ENCODE measurements at places on chromosomes 7 and 10.

GRCh38 chr7:45389073-45389872 is 184.9 kb upstream of the ADCY1 start:
- no peak for DNase-seq

GRCh38 chr7:21146642-21147423 is 281.1 kb upstream of the SP4 start:
- DNase-seq: no peak

- DNase-seq: no peak
Measured at GRCh38 chr7:123872908-123873307, 27.9 kb downstream of the HYAL4 start.

DNA sequence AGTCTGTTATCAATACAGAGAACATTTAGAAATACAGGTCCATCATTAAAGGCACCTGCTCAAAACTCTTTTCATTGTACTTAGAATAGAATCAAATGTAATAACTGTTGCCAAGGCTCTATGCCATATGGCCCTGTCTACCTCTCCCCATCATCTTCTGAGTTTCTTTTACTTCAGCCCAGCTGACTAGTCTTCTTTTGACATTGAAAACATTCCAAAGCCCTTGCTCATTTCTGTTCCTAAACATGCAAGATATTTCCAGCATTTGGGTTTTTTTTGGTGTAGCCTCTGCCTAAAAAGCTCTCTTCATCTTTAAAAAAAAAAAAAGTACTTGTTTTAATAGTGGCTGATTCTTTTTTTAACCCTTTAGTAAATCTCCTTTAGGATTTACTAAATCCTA is 165.5 kb upstream of the SMIM30 start:
- peak; percentile 55 for DNase-seq

- no peak for DNase-seq
Measured at GRCh38 chr10:129441372-129442009, 25.6 kb upstream of the MGMT start.

DNA sequence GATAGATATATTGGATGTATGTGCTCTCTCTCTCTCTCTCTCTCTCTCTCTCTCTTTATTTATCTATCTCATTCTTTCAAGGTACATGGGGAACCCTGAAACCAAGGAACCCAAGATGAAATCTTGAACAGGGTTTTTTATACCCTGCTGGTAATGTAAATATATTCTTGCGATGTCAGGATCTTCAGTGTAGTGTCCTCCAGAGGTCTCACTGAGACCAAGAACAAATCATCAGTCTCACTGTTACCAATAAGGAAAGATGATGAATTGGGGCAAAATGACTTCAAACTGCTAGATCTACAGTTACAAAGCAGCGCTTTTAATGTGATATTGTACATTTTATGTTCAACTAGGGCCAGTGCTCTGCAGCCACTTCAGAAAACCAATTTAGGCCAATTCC is 423.5 kb downstream of the ANKRD7 start:
- DNase-seq: no peak

- no peak for DNase-seq
Measured at GRCh38 chr10:7038416-7038815, 372.4 kb downstream of the SFMBT2 start.

DNA sequence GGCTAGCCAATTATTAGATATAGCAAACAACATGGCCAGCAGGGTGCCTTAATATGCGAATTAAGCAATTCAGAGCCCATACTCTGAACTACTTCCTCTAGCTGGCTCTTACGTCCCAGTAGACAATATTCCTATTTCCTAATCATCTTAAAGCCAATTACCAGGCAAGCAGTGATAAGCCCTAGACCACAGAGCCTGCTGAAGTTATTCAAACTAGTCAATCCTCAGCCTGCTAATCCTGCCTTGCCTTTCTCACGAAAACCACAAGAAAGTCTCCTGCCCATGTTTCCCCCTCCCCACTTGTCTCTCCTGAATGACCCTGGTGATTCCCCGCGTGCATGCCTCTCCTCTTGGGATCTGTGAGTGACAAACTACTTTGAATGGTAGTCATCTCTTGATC is 86.8 kb upstream of the CACNA2D1 start:
- no peak for DNase-seq

GRCh38 chr7:158358926-158359645 is 228.5 kb downstream of the PTPRN2 start:
- no peak for DNase-seq

DNA sequence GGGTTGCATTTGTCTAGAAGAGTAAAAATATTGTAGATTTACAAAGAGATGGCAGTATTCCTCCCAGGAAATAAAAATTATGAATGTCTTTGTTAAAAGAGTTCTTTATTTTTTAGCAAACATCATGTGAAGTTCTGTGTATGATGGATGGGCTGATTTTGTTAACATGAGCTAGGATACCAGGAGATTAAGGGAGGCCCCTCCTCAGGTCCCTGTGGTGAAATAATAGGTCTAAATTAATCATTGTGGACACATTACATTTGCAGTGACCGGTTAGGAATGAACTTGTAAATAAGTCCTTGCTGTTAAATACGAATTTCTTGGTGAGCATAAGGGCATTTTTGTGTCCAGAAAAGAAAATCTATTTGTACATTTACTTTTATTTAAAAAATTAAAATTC is 339.4 kb upstream of the PHF14 start:
- no peak for DNase-seq

DNA sequence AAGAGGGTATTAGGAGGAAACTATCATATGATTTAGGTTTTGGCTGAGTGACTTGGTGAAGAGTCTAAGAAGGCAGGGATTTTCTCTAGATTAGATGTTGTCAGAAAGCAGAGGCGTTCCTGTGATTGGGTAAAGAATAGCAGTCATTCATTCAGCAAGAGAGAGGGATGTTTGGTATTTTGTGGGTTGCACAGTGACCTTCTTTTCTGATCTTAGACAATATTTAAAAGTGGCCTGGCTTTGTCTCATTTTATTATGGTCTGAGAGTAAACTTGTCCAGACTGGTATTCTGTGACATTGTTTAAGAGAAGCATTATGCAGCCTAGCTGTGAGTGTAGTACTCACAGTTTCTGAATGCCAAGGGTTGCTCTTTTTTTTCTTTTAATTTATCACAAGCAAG is 18.5 kb downstream of the HYAL4 start:
- no peak for DNase-seq

DNA sequence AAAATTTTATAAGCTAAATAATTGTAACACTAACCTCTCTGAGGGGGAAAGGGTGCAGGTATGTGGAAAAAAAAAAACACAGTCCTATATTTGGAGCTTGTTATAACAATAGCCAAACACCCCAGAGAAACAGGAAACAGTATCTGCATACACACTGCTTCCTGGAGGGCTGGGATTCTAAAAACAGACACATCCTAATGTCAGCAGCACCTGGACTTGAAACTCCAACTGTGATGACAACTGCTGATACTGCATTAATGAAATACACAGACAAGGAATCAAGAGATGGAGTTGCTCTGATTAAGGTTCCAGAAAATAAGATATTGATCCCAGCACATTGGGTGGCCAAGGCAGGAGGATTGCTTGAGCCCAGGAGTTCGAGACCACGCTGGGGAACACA is 9.3 kb downstream of the DAGLB start:
- DNase-seq: no peak

DNA sequence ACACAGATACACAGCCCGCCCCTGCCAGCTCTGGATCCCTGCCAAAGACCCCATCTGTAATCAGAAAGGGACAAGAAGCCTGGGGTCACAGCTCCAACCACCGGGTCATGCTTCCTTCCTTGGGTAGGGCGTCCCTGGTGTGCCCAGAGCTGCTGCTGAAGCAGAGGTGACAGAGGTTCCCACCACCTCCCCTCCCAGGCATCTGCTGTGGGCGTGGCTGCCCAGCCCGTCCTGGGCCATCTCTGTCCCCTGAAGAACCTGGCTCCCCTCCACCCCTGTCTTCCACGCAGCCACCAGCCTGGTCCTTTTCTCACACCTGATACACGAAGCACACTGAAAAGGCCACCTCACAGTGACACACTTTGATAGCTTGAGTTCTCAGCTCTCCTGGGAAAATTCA is 38.2 kb upstream of the CPXM2 start:
- no peak for DNase-seq

DNA sequence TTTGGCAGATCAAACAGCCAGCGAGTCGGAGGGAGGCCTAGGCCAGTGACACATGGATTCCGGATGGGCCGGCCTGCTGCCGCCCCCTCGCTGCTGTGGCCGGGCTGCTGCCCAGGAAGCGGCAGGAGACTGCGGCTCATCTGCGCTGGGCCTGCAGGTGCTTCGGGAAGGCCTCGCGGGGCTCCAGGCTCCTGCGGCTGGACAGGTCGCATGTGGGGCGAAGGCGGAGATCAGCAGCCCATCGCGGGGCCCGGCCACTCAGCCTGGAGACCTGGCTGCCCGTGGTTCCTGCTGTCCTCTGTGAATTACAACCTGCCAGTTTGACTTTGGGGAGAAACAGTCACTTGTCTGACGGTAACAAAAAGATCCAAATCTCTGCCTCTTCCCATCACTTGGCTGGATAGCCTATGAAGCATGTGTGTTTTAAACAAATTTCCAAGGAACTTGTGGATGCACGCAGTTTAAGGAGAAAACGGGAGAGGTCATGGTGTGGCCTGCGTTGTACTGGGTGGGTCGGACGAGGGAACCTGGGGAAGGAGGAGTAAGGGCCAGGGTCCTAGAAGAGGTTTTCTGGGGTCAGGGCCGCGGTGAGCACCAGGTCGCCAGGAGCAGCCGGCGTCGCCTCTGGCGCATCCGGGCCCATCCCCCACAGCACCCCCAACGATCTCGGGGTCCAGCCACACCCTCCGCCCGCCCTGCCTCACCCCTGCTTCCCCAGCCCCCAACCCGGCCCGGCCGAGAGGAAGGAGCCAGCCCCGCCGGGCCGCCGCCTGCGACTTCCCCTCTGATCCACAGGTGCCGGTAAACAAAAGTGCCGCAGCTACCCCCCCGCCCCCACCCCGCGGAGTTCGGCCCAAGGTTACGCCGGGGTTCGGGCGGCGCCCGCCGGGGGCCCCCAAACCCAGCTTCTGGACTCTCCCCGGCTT is 1.6 kb downstream of the SPOCK2 start:
- DNase-seq: no peak

Measured in HFFc6 (cell line).